ENCODE measurements at places on chromosomes 4 and X.

- H3K27me3 ChIP-seq: no peaks in the 10 kb centered on the region
- H3K4me3 ChIP-seq: no peak overlapping the region
- no peak overlapping the region for H3K27ac ChIP-seq
- no peaks in the 10 kb centered on the region for H3K36me3 ChIP-seq
- H3K4me1 ChIP-seq: no peaks in the 10 kb centered on the region
- no peak for DNase-seq
Measured at GRCh38 chrX:115260330-115260729, 26.4 kb upstream of the LRCH2 start.

- no peak for DNase-seq
- no peak overlapping the region for H3K4me3 ChIP-seq
- H3K4me1 ChIP-seq: no peaks in the 10 kb centered on the region
- H3K27ac ChIP-seq: no peak overlapping the region
- no peaks in the 10 kb centered on the region for H3K27me3 ChIP-seq
- no peaks in the 10 kb centered on the region for H3K36me3 ChIP-seq
Measured at GRCh38 chr4:185280608-185281007, 71.2 kb downstream of the SNX25 start.

DNA sequence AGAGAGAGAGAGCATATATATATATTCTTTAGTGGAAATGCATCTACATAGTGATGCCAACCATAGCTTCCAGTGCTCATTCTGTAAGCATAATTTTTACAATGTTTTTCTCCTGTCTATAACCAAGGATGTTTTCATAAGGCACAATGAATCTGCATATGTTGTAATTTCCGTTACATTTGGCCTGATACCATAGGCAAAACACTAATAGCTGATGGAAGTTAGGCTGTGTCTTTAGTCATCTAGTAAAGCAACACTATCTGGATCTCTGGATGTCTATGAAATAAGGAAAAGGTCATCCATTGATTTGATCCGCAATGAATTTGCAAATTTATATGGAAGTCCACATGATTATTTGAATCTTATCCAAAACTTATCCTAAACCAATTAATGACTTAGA, 8.1 kb downstream of the PCDH7 start:
- peaks cover 7% of the 10 kb centered on the region for H3K27me3 ChIP-seq
- H3K36me3 ChIP-seq: no peaks in the 10 kb centered on the region
- H3K4me3 ChIP-seq: no peak overlapping the region
- H3K4me1 ChIP-seq: no peaks in the 10 kb centered on the region
- no peak overlapping the region for H3K27ac ChIP-seq

- no peak for DNase-seq
- no peaks in the 10 kb centered on the region for H3K27me3 ChIP-seq
- H3K4me3 ChIP-seq: no peak overlapping the region
Measured at GRCh38 chr4:147830987-147831386, 99.1 kb downstream of the ARHGAP10 start.

DNA sequence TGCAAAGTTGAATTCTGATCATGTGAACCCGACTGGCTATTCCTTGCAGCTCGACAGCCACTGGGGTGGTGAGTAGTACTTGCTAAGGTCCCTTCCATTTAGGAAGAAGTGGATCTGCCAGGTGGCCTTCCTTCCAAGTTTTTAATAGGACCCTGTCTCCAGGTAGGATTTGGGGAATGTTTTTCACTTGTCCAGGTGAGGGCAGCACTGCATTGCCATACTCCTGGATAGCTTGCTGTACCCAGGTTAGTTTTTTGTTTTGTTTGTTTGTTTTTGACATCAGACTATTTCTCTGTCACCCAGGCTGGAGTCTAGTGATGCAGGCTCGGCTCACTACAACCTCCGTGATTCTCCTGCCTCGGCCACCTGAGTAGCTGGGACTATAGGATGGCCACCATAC, 29.8 kb downstream of the SAGE1 start:
- H3K27ac ChIP-seq: no peak overlapping the region
- H3K4me1 ChIP-seq: no peaks in the 10 kb centered on the region
- peaks cover 11% of the 10 kb centered on the region for H3K27me3 ChIP-seq
- H3K4me3 ChIP-seq: no peak overlapping the region

- no peak for DNase-seq
- H3K4me3 ChIP-seq: no peak overlapping the region
- no peaks in the 10 kb centered on the region for H3K27me3 ChIP-seq
- peaks cover 21% of the 10 kb centered on the region for H3K4me1 ChIP-seq
- H3K27ac ChIP-seq: no peak overlapping the region
Measured at GRCh38 chr4:94571715-94572114, 120.0 kb downstream of the PDLIM5 start.

DNA sequence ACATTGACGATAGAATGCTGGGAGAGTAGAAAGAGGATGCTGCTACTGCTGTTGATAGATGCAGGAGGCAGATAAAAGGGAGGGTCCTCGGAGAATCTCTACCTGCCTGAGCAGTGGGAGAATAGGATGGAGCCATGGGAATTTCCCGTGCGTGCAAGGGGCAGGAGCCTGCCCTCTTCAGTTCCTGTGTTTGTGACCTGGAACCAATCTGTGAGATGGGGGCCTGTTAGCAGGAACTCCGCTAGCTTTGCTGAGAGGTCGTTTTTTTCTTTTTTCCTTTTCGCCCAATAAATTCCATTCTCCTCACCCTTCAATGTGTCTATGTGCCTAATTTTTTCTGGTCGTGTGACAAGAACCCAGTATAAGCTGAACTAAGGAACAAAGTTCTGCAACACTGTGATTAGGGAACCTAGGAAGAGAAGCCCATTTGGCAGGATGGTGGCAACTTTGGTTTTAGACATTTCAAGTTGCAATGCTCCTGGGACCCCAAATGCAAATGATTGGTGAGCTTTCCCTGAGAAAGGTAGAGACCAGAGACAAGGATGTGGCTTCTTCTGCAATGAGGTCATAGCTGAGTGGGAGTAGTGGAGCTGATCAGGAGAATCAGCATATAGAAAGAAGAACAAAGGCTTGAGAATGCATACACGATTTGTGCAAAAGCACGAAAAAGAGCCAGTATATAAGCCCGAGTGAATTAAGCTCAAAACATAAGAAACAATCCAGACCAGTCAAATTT, 23.9 kb downstream of the SLC39A8 start:
- no peaks in the 10 kb centered on the region for H3K36me3 ChIP-seq
- no peaks in the 10 kb centered on the region for H3K27me3 ChIP-seq
- DNase-seq: no peak
- no peaks in the 10 kb centered on the region for H3K4me1 ChIP-seq
- no peak overlapping the region for H3K4me3 ChIP-seq
- H3K27ac ChIP-seq: no peak overlapping the region

Measured in tibial nerve (tissue), 4 donors.